Activated T-cell treated with anti-CD3 and anti-CD28 coated beads for 4 hours (primary cell): ENCODE measurements at places on chromosomes 16 and 17.
A peak's percentile ranks its signal among the peaks of the same experiment; 100 is the strongest.

DNA sequence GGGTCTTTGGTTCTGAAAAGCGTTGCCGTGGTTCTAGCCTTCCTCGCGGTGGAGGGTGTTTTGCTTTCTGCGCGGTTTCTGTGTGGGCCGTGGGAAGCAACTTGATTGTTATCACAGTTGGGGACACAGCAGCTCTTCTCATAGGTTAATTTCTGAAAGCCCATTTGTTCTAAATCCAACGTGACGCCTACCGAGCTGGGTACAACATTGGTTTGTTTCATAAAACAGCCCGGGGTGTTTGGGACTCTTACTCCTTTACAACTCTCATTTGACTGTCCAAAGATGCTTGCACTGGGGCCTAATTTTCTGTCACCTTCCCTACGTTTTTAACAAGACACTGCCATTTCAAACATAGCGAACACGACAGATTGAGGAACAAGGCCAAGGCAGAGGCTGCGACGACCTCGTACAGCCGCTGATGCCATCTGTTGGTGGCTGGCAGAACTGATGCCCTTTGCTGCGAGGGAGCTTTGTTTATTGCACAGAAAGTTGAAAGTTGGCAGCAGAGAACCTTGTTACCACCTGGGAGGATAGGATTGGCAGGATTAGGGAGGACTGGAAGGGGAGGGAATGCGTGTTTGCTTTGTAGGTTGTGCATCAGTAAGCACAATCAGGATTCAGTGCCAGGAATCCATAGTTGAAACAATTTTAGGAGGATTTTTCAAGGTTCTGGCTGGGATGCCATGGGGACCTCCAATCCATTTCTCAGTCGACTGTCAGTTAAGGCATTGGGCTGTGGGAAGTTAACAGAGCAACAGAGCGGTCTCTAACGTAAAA lies 98.3 kb downstream of the PITPNC1 start:
- DNase-seq: peak; percentile 83

- no peak for DNase-seq
These were observed 32.5 kb downstream of the MEAK7 start for GRCh38 chr16:84471966-84472365.

DNA sequence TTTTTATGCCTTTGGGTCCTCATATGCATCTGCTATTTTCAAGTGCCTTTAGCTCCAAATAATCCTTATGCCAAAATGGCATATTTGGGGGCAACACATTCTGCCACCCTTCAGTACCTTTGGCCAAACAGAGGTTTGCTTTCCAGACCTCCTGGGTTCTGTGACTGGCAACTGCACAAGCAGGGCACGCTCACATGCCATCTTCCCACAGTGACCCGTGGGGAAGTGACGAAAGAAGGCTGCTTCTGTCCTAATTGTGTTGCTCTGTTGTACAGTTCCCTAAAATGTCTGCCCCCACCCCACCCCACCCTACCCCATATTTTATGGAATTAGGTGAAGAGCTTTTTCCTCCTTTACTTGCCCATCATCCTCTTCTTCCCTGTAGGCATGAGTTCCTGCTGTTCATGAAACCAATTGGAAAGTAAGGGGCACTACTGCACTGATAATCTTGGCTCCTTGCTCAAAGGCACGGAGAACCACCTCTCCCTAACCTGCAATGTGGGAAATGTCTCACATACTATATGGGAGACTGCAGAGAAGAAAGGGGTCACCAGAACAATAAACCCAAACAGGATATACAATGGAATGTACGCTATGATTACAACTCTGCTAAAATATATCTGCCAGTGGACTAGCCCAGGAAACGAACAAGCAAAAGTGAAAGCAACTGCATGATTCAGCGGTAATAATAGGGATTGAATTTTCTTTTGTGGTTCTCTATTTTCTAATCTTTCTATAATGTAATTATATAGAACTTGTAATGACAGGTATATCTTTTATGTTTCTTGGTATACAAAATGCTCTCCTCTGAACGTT lies 3.3 kb upstream of the SLFN12L start:
- DNase-seq: no peak

GRCh38 chr17:75468291-75468754 lies 11.9 kb downstream of the TMEM94 start:
- no peak for DNase-seq

DNA sequence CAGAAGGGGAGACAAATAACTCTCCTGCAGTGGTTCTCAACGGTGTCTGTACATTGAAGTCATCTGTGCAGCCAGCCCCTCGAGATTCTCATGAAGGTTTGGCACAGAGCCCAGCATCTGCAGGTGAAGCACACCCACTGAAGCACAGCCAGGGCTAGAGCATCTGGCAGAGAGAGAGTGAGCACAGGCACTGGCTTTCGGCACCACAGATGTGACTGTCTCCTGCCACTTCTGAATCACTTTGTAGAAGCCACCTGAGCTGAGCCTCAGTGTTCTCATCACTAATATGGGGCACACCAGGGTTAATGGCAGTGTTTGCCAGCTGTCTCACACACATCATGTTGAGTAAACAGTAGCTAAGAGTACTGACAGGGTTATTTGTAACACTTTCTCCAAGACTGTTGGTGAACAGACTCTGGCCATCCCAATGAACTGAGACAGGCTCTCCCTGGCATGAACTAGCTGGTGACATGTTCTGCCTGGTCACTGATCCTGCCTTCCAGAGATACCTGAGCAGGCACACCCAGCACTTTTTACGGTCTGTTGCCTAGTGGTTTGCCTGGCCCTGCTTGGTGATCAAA lies 10.9 kb downstream of the HSPB9 start:
- DNase-seq: no peak

GRCh38 chr16:83661656-83662055 lies 146.1 kb upstream of the HSBP1 start:
- DNase-seq: no peak

DNA sequence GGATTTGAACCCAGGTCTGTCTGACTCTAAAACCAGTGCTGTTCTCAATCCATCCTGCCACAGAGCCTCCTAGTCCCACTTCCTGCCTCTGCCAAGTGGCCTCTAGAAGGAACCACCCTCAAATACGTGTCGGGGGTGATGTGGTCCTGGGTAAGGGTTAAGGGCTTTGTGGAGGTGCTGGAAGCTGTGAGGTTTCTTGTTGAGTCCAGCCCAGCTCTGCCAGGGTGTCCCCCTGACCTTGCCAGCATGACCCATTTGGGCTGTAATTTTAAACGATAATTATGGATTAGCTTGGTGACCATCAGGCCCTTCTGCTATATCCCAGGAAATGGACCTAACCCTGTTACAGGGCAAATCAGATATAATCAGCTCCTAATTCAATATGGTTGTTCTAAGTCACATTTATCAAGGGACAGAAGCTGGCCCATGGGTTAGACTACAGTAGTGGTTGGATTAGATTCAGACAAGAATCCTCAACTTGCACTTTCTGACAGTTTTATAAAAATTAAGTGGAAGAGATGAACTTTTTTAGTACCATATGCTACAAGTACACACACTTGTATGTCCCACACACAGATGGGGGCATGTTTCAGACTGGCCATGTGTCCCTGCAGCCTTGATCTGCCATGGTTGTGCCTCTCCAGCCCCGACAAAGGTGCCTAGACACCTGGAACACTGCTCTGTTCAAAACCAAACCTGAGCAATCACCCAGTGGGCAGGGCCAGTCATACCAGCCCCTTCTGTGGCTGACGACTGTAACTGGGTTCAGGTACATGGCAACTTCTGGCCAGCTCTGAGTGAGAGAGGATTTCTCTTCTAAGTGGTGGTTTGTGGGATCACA lies 48.0 kb downstream of the SMPD3 start:
- no peak for DNase-seq
